ENCODE measurements at places on chromosomes 5 and 9.

DNA sequence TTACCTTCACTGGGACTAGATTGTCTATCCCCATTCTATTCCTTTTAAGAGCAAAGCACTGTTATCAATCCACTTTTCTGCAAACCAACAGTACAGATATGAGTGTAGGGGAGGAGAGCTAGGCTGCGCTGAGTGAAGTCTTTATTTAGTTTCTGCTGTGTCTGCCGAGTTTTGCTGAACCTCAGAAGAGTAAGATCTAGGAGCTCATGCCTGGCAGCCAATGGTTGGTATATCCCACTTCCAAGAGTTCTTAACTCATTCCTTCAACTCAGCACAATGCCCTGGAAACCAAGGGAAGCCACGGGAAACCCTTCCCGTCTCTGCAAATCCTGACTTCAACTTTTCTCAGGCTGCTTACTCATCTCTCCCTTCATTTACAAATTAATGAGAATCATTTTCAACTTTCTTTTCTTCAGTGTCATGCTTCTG is 58.0 kb upstream of the JAK2 start:
- DNase-seq: no peak

- no peak for DNase-seq
Observed at GRCh38 chr9:109411069-109411761, 86.9 kb downstream of the PTPN3 start.

DNA sequence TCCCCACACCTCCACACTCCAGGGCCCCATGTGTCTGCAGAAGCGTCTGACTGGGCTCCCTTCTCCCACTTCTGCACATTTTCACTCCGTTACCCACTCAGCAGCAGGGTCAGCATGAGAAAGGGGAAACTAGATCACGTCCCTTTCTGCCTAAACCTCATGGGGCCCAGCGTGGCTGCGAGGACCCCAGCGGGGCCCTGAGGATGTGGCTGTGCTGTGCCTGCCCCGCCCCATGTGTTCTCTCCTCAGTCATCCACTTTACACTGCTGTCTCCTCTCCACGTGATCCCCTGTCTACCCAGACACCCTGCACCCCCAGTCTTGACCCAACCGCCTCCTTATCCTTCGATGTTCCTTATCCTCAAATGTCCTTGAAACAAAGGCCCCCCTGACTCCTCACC is 59.8 kb upstream of the OTULINL start:
- DNase-seq: no peak

GRCh38 chr5:59798862-59799667 is 94.5 kb downstream of the PDE4D start:
- no peak for DNase-seq

DNA sequence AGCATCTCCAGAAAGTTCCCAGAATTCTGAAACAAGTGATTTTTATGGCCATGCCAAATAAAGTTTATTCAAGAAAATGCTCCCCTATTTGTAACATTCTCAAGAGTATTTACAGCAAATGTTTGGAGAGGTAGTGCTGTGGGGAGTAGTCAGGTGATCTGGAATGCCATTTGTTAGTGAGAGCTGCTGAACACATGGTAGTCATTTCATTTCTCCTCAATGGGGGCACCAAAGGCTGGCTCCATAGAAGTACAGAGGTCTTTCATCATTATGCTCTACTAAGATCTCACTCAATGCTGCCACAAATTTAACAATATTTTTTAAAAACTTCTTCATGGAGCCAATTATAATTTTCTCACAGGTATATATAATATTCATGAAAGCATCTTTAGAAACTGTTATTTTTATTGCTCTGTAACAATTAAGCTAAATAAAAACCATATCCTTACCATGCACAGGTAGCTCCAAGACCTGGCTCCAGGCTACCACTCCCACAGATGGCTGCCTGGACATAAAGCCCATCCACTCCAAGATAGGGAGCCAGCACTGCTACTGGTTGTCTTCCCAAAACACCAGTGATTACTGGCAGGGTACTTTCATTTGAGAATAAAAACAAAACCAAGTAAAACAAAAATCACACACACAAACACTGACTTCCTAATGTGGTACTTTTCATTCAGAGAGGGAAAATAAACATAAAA is 200.8 kb downstream of the PLK2 start:
- DNase-seq: no peak

DNA sequence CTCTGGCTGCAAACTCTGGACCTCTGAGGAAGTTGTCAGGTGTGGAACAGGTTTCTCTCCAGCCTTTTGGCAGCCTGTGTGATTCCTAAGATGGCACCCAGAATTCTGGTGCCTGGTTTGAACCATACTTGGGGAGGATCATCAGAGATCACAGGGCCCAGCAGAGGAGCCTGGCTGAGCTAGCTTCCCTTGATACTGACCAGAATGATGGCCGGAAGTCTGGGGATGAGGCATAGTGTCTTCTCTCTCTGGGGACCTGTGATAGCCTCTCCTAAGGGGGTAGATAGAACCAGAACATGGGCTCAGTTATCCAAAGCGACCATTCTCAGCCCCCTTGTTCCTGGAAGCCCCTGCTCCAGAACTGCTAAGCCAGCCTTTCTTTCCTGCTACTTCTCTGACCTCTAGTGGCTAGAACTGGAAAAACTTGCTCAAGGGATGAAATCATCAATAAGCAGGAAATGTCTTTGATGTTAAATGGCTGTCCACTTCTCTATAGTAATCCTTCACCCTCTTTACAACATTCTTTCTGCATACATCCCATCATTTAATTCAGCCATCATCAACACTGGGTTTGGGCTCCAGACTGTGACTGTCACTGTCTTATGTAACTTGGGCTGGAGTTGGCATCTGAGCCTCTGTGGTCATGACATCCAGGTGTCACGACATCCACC is 55.1 kb downstream of the C9orf152 start:
- no peak for DNase-seq

DNA sequence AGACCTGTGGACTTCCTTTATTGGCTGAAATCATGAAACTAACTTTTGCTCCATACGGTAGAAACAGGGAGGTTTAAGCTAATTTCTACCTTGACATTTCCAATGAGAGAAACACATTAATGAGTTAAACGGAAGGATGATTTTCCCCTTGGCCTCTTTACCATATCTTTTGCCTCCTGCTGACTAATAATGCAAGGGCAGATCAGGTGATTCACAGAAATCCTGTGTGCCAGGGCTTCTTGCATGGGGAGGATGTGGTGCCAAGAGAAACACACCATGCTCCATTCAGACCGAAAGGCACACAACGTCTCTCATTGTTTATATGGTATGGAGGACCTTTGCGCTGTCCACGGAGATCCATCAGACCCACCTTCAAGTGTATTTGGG is 17.4 kb upstream of the PRLR start:
- DNase-seq: no peak
